Fibroblast of pulmonary artery (primary cell): ENCODE measurements at places on chromosomes 13 and 19.

GRCh38 chr19:57954996-57955395 lies 7.5 kb upstream of the ZNF256 start:
- no peak for DNase-seq

DNA sequence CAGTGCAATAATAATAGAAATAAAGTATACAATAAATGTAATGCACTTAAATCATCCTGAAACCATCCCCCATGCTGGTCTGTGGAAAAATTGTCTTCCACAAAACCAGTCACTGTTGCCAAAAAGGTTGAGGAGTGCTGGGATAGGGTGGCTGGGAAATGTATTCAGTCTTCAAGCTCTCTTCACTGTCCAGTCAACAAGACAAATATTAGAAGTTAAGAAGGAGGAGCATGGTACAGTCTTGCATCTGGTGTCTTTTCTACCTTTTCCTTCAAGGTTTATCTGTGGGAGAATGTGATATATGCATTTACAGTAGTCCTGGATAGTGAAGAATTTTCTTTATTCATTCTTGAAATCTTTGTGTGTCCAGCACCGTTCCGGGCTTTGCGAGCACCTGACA lies 203.4 kb downstream of the GPC5 start:
- DNase-seq = no peak

DNA sequence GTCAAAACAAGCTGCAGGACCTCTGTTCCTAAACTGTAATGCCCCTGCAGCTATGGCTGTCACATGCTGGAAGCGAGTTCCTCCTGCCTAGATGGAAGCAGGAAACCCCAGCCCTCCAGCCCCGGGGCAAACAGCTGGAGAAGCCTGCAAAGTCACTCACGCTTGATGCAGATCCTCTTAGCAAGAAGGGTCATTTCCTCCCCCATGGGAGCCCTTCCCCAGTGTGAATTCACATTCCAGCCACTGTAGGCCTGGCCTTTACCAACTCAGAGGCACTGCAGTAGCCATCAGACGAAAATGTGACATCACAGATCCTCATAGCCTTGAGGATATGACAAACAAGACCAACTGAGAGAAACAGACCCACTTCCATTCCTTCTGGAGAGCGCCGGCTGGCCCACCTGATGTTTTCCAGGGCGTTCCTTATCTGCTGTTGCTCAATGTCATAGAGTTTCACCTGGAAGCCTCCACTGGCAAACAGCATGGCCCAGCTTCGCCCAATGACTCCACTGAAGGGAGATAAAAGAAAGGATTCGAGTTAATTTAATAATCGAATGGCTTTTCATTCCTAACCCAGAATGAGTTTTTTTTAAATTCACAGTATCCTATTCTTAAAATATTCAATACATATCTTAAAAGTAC lies 13.5 kb downstream of the CRYL1 start:
- DNase-seq = no peak

DNA sequence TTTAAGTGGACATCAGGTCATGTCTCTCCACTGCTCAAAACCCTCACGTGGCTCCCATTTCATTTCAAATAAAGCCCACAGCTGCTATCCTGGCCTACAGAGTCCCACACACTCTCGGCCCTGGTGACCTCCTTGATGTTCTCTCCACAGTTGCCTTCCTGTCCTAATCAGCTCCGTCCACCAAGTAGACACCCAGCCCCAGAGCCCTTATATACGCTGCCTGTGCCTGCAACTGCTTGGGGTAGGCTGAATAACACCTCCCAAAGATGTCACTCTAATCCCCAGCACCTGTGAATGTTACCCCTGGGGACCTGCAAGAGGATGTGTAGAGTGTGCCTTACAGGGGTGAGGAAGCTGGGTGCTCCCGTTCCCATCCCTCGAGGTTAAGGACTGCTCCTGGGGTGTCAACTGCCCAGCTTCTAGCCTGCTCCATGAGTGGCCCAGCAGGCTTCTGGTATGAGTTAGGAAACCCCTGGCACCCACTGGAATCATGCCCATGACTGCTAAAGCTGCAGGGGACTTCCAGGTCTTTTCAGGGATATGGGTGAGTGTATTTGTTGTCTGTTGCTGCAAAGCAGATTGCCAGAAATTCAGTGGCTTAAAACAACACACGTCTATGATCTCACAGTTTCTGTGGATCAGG lies 6.0 kb downstream of the FAM187B start:
- DNase-seq = no peak
